SK-N-SH (cell line): ENCODE measurements at places on chromosomes 2 and 18.

DNA sequence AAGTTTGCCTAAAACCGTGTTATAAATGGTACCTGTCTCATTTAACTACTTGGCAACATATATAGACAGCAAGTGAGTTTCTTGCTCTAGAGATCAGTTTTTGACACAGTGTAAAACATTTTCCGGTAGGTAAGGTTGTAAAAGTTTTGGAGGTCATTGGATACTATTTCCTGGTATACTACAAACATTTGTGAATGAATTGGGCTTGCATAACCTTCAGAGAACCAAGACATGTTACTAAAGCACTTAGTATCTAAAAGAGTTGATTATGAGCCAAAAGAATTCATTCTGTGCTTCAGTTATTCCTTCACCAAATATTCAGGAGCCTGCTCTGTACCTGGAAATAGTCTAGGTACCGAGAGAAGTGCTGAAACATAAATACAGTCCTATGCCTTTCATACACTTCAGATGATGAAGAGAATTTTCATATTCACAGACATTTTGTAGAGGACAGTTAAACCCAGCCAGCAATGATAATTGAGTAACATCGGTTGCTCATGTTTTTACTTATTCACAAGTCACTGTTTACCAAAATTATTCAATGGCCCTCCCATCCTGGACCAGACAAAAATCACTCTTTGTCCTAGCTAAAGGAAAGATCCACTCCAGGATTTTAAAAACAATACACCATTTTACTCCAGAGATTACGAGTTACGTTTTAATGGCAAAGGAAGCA is 319.4 kb upstream of the RBMS1 start:
- no peak for DNase-seq

DNA sequence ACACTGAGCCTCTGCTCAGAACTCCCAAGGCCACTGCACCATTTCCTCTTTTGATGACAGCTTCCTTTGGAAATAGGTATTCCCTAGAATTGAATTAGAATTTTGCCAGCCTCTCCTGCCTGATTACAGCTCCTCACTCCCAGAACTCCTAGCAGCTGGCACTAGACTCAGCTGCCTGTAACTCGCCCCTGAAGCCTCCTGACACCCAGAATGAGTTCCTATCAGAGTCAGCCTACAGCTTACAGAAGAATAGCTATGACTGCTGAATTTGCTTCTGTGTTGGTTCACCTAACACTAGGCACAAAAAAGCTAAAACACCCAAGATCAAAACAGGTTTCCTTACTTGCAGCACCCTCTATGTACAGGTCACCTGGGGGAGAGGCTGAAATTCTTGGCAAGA is 108.2 kb upstream of the PTPRM start:
- DNase-seq, result no peak

GRCh38 chr2:197137826-197138477 is 172.6 kb downstream of the ANKRD44 start:
- DNase-seq, result no peak

GRCh38 chr18:30644158-30644557 is 398.4 kb downstream of the DSC3 start:
- DNase-seq, result no peak

DNA sequence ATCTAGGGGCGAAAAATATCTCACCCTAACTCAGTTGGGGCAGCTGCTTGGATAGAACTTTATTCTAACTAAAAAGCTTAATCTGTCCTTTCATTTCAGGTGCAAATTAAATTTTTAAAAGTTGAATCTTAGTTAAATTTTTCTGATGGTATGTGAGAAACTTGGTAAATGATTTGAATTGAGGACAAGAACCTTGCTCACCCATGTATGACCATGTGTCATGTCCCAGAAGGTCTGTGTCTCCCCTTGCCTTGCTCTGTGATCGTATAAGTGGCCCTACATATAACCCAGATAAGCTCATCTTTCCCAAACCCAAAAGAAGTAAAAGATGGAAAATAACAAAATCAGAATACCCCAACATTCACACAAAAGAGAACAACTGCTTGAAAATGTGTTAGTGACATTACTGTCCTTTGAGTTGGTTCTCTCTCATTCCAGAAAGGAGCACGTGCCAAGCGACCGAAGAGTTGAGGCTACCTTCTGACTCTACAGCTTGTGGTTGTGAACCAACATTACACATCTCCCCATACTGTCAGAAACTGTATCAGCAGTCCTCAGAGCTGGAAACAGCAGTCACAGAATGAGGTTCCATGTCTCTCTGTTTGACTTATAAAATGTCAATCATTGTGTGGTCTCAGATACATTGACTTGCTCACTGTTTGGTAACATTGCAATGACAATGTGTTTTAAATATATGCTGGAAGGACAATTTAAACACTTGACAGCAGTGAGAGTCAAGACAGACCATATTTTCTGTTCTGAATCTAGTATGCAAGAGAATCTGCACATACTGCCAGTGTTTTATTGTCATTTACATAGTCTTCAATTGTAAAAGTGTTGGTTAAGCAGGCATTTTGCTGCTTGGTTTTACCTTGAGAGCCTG is 46.3 kb upstream of the TANK start:
- DNase-seq, result no peak

DNA sequence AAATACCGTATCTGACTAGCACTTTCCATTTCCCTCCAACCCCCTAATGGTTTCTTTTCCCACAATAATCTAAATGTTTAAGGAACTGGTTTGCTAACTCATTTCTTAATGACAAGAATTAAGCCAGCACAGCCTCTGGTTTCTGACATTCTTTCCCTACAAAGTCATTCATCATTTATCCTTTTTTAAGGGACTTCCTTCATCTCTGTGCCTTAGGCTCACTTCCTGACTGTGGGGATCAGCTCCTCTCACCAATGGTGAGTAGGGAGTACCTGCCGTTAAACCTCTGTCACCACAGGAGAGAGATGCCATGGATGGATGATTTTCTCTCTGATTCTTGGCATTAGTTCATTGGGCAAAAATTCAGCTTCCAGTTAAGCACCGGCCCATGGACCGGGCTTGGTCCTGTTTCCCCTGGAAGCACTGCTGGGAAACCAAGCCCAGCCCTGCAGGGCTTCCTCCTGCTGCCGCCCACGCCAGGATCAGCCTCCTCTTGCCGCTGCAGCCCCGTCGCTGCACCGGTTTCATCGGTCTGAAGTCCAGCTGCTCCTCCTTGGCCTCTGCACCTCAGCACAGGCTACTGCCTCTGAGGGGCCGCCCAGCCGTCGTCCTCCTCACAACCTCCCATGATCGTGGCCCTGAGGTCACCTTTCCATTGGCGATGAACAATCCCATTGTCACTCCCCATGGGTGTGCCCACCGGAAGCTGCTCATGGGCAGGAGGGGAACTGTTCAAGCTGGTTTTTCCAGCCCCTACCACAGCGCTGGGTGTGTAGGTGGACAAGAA is 64.0 kb upstream of the ZNF516 start:
- DNase-seq, result no peak

GRCh38 chr2:4745056-4745991 is 946.9 kb upstream of the SOX11 start:
- no peak for DNase-seq

DNA sequence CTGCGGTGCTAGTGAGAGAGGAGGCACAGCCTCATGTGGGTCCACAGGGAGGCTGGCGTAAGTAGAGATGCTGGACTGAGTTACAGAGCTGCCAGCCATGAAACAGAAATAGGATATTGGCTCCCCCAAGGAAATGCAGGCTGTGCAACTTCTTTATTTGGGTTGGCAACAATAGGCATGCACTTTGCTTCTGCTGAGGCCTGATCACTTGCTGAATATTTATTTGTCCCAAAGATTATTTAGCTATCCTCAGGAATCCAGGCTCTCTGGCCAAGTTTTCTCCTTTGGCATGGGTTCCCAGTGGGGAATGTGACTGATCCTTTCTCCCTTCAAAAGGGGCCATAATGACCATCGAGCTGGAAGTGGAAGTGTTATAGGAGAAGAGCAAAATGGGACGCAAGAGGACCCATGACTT is 60.0 kb downstream of the MAPK4 start:
- DNase-seq, result no peak
